ENCODE measurements at places on chromosomes 4 and X.

DNA sequence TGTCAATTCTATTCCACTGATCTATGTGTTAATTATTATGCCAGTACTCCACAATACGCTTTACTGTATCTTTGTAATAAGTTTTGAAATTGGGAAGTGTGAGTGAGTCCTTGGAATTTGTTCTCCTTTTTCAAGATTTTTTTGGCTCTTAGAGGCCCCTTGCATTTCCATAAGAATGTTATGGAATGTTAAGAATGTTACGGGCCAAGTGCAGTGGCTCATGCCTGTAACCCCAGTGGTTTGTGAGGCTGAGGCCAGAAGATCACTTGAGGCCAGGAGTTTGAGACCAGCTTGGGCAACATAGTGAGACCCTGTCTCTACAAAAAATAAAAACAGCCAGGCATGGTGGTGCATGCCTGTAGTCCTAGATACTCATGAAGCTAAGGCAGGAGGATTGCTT, 167.6 kb upstream of the CXorf66 start:
- no peak for DNase-seq

DNA sequence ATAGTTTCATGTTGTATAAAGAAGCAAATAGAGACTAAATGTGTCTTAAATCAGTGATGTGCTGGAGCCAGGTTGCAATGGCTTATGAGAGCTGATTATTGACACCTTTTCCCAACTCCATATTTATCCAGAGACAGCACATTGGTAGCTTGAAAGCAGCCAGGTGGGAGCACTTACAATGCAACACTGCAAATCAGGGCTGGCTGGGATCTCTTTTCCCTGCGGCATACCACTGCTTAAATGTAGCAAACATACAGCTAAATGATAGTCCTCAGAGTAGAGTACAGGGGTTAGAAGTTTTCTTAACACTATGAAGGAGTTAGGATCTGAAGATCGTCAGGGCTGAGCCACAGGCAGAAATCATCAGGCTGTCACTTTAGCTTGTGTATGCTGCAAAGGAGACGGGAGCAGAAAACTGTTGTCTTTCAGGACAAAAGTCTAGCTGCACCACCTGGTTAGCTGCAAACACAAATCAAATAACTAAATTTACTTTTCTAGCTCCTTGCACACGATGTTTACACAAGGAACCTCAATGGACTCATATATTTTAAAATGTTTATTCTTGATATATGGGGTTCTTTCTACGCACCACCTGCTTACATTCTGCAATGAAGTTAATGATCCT, 527.3 kb downstream of the TLL1 start:
- no peak for DNase-seq

DNA sequence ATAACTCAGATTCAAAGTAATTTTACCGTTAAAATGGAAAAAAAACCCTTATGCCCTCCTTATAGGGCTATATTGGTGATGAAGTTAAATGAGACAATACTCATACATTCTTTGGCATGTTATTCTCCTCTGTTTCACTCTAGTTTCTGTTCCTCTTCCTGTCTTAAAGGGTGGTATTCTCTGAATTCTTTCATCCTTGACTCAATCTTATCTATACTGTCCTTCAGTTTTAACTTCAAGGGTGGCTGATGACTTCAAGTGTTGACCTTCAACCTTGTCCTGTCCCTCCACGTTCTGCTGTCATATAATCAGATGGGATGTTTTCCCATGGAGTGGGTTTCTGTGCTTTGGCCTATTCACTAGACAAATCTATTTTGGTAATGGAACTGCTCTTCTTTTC, 44.0 kb downstream of the ZNF518B start:
- no peak for DNase-seq

GRCh38 chr4:8033067-8033755, 93.5 kb upstream of the AFAP1 start:
- no peak for DNase-seq

- no peak for DNase-seq
Observed at GRCh38 chr4:148044089-148044911, 312.4 kb downstream of the ARHGAP10 start.

GRCh38 chr4:145609481-145610427, 9.4 kb upstream of the MMAA start:
- DNase-seq = peak; percentile 76

DNA sequence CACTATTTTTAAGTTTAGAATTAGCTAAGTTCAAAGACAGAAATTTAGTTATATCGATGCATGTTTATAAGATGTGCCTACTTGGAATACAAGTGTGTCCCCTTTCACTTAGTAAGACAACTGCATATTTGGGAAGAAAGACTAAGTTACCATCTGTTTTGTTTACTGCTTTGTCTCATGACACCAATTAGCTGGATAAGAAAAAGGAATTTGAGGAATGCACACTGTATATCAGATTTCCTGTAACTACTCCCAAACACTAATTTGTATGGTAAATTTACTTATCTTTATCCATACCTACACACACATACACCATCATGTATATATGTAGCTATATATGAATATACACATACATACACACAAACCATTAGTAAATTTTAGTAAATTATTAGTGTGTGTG, 1442.8 kb upstream of the IGFBP7 start:
- no peak for DNase-seq

- DNase-seq = peak; percentile 77
Observed at GRCh38 chr4:75048208-75048879, 115.4 kb downstream of the PARM1 start.

GRCh38 chr4:3237712-3238560, 11.0 kb upstream of the MSANTD1 start:
- no peak for DNase-seq

DNA sequence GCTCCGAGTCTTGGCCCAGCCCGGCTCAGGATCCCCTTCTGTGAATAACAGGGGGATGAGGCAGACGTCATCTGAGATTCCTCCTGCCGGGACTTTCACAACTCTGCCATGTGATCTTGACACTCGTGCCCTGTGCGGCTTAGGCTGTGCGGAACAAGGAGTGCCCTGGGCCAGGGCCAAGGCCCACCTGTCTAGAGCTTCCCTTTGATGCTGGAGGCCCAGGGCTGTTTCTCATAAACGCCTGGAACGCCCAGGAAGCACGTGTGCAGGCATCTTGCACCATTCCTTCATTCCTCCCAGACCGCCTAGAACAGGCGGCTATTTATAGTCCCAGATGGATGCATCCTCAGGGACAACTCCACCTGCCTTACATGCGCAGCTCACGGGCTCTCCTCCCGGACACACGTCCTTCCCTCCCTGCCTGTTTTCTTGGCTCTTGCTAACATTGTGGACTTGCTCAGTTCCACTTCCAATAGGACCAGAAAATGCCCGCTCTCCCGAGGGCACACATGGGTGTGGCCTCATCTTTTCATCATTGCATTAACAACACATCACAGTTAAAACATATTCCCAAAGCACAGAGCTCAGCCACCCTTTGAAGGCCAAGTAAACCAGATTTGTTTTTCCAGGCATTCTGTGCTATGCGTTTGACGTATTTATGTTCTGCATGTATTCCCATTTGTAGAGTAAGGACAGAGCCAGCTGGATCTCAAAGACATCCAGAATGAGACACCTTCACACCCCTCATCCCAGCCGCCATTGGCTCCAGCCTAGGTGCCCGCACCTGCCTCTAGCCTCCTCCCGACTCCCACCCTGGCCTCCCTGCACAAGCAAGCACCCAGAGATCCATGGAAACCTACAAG, 57.2 kb downstream of the ABLIM2 start:
- DNase-seq = no peak

GRCh38 chr4:77564231-77564630, 41.4 kb upstream of the CXCL13 start:
- DNase-seq = no peak

GRCh38 chr4:169626331-169627282, 6.2 kb downstream of the CLCN3 start:
- no peak for DNase-seq

- no peak for DNase-seq
Observed at GRCh38 chr4:173539986-173540385, 10.0 kb upstream of the HAND2 start.

DNA sequence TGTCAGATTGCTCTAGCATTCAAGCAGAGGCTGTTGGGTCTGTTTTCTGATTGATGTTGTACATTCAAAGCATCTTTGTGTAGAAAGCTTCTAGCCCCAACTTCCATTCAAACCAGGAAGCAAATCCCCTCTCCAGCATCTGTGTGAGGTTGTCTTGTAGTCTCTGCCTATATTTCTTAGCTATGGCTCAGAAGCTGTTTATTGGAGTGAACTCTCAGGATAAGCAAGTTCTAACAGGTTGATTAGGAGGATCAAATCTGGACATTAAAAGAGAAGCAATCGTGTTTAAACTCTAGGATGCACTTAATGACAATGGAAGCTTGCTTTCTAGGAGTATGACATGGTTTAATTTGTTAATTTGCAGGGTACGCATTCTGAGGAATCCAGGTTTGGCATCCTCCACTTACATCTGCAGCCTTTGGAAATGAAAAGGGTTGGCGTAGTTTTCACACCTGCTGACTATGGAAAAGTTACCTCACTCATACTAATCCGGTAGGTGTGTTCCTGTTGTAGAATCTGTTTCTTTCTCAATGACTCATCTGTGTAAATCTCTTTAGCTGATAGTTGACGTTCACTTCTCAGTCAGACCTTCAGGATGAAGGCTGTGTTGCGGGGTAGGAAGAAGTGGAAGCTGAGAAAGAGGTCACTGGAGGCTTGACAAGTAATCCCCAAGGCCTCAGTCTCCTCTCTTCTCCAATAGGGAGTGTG, 88.0 kb upstream of the TLR2 start:
- no peak for DNase-seq

DNA sequence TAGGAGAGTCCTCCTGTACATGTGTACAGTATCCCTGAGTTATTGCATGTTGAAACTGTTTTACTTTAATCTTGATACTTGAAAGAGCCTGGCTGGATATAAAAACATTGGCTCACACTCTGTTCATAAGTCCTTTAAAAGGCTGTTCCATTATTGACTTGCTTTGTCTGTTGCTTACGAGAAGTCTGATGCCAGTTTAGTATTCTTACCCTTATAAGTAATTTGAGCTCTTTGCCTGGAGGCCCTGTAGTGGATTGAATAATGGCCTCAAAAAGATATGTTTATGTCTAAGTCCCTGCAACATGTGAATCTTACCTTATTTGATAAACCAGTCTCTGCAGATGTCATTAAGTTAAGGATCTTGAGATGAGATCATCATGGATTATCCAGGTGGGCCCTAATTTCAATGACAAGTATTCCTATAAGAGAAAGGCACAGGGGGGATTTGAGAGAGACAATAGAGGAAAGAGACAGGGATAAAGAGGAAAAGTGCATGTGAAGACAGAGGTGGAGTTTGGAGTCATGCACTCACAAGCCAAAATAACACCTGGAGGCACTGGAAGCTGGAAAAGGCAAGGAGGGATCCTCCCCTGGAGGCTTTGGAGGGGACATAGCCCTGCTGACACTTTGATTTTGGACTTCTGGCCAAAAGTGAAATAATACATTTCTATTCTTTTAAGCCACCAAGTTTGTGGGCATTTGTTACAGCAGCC, 98.1 kb downstream of the IRF2 start:
- DNase-seq = no peak

- DNase-seq = no peak
Observed at GRCh38 chrX:13094828-13095341, 50.5 kb upstream of the FAM9C start.

DNA sequence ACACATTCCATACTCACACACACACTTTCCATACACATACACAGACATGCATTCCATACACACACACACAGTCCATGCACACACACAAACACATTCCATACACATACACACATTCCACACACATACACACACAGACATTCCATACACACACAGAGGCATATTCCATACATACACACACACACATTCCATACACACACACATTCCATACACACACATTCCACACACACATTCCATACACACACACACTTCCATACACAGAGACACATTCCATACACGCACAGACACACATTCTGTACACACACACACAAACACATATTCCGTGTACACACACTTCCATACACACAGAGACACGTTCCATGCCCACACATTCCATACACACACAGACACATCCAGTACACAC, 14.8 kb downstream of the LINC00632 start:
- no peak for DNase-seq

DNA sequence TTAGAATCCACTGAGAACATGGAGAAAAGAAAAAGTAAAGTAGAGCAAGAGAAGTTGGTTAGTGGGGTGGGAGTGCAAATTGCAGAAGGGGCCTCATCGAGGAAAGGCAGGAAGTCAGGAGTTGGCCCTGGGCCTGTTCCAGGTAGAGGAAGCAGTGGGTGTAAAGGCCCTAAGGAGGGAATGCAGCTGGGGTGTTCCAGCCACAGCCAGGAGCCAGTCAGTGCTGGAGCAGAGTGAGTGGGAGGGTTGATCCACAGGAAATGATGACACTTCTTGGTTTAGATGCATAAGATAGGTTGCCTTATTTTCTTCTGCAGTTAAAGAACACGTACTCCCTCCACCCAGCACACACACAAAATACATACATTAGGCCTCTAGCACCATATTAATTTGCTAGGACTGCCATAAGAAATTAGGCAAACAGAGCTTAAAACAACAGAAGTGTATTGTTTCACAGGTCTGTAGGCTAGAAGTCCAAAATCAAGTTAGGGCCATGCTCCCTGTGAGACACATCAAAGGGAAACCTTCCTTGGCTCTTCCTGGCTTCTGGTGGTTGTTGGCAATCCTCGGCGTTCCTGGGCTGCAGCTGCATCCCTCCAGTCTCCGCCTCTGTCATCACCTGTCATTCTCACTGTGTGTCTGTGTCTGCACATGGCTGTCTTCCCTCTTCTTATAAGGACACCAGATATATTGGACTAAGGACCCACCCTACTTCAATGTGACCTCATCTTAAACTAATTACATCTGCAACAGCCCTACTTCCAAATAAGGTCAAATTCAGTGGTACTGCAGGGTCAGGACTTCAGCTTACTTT, 205.9 kb downstream of the AASDH start:
- DNase-seq = no peak

DNA sequence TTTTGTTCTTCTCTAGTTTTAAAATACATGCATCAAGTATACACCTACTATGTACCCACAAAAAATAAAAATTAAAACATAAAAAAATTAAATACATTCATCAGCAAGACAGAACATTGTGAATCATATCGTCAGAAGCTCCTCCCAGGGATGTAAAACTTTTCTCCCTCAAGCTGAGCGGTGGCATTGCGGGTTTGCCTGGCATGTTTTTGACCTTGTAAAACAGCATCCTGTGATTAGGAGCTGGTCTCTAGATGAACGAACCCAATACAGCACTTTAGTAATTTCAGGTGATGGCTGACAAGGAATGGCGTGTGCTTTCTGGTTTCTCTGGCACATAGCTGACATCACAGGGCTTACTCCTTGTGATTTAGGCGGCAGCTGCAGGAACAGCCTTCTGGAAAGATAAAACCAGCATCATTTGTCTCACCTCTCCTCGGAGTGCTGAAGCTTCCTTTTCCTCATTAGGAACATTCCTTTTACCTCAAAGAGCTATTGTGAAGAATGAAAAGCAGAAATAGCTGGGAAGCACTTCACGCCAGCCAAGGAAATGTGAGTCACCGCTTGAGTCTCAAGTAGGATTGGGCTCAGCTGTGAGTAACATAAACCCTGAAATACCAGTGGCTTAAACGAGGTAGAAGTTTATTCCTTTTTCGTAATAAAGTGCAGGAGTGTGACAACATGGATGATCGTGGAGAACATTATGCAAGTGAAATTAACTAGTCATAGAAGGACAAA, 44.3 kb downstream of the NYX start:
- DNase-seq = no peak
